ENCODE measurements at places on chromosomes 5 and 9. TPM values are rescaled to one million over a fixed set of nuclear protein-coding genes. Genes with fewer than 3 reads are reported as not detected.

Gene ERCC8
- 21.0 TPM for polyA plus RNA-seq

Gene SOX30
- polyA plus RNA-seq: 0.43 TPM

Gene GHR
- 9.9 TPM for polyA plus RNA-seq

Gene AJM1
- polyA plus RNA-seq: 20.5 TPM

Gene GRPEL2
- polyA plus RNA-seq: 14.6 TPM
